ENCODE measurements at places on chromosomes 16 and 17.

DNA sequence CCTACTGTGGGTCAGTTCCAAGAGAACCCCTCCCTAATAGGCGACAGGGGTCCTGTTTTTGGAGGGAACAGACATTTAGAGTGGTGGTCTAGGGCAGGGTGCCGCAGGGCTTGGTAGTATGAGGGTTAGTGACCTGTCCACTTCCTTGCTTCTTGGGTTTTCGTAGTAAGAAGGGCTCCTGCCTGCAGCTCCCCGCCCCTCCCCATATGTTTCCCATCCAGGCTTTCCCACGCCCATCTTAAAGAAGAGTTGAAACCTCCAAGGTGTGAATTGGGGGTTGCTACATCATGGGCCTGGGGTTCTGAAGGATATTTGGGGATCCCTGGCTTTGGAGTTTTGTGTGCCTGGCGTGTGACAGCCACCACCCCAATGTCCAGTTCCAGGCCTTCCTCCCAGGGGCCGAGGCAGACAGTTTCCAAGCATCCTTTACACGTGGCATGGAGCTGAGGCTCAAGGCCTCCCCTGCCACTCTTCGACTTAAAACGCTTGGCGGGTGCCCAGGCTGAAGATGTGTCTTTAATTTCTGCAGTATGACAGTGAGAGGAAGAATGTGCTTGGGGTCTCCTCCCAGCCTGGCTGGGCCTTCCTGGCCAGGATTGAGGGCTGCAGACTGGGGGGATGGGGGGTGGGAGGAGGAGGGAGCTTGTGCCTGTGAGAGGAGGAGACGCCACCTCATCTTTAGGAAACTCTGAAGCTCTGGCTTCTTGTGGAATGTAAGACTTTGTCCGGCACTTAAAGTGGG lies 2.3 kb upstream of the COL1A1 start:
- H3K27ac ChIP-seq: no peak overlapping the region
- H3K36me3 ChIP-seq: no peaks in the 10 kb centered on the region
- peaks cover 76% of the 10 kb centered on the region for H3K27me3 ChIP-seq
- no peak overlapping the region for H3K4me3 ChIP-seq

DNA sequence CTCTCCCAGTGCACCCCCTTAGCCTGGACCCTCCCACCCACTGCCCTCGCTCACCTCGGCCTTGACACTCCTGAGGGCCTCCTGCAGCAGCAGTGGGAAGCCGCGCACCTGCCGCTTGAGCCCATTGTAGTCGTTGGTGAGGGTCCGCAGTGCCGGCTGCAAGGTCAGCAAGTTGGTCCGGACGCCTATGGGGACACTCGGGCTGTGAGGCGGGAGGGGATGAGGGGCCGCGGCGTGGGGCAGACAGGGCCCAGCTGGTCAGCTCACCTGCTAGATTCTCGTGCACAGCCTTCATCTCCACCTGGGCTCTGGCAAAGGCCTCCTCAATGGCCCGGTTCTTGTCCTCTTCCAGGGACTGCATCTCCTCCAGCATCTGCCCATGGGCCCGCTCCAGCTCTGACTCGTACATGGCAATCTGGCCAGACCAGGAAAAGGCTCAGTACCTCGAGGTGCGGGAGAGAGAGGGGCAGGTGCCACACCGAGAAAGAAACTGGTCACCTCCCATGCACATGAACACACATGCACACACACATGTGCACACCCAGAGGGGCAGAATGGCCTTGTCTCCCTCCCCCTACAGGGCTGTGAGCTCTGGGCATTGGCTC lies 32.6 kb downstream of the KIFC3 start:
- peaks cover 9% of the 10 kb centered on the region for H3K27me3 ChIP-seq
- H3K4me1 ChIP-seq: peaks cover 1% of the 10 kb centered on the region
- H3K36me3 ChIP-seq: no peaks in the 10 kb centered on the region
- no peak overlapping the region for H3K4me3 ChIP-seq
- no peak overlapping the region for H3K27ac ChIP-seq

DNA sequence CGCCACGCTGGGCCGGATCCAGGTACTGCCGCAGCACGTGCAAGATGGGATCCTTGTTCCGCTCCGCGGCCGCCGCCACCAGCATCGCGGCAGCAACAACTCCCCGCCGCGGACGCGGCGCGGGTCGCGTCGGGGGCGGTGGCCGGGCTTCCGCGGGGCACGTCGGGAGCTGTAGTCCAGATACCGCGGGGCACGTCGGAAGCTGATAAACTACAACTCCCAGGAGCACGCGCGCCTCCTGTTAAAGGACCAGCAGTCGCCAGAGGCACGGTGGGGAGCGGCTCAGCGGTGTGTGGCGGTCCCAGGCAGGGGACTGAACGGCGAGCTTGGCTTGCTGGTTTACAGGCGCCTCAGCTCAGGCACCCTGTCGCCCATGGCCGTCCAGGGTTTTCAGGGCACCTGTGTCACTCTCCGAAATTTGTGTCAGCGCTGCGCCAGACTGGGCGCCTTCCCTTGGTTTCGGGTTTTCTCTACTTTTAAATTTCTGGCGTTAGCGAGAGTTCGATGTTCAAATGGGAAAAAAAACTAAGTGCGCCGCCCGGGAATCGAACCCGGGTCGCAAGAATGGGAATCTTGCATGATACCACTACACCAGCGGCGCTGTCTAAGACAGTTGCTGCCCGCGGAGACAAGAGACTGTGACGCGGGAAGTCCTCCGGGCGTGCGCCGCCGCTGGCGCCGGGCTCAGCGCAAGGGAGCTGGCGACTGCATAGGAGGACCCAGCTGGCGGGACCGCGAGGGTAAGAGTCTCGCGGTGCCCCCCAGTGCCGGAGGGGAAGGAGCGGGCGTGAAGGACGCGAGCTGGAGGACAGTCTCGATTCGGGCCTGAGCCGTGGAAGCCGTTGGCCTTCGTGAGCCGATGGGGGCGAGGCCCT lies at the start of gene METTL26:
Gene METTL26 (minus strand): TSS at position 100 of the 875 bp plus-strand sequence. CDS start 15 bp downstream, at position 85.
- peak within 1 kb of the TSS; percentile 92 for H3K27ac ChIP-seq
- no peaks in the 10 kb centered on the region for H3K27me3 ChIP-seq
- ATAC-seq: peak; percentile 89
- no peaks in the 10 kb centered on the region for H3K36me3 ChIP-seq
- H3K4me1 ChIP-seq: peaks cover 55% of the 10 kb centered on the region

DNA sequence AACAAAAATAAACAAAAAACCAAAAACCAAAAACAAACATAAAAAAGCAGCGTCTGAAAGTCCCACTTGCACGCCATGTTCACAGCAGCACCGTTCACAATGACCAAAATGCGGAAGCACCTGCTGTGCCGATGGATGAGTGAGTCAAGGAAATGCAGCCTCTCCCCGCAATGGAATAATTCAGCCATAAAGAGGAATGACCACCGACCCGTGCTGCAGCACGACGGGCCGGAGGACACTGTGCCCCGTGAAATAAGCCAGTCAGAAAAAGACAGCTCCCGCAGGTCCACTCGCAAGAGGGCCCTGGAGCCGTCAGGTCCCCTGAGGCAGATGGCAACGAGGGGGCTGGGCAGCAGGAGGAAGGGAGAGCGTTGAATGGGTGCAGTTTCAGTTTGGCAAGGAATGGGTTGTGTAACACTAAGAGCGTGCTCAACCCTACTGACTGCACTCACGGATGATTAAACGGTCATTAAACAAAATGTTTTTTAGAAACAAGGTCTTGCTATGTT lies 5.1 kb downstream of the CLCN7 start:
- H3K27me3 ChIP-seq: no peaks in the 10 kb centered on the region
- H3K27ac ChIP-seq: peak overlapping the region; percentile 85
- peaks cover 6% of the 10 kb centered on the region for H3K36me3 ChIP-seq
- peak overlapping the region; percentile 67 for H3K4me3 ChIP-seq

DNA sequence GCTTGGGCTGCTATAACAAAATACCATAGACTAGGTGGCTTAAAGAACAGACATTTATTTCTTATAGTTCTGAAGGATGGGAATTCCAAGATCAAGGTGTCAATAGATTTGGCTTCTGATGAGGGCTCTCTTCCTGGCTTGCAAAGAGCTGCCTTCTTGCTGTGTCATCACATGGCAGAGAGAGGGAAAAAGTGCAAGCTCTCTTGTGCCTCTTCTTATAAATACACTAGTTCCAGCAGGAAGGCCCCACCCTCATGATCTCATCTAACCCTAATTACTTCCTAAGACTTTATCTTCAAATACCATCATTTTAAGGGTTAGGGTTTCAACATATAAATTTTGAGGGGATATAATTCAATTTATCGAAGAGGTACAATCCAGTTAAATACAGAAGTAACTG lies 30.6 kb downstream of the ABCA9 start:
- no peak overlapping the region for H3K27ac ChIP-seq
- no peaks in the 10 kb centered on the region for H3K36me3 ChIP-seq
- no peaks in the 10 kb centered on the region for H3K4me1 ChIP-seq
- no peaks in the 10 kb centered on the region for H3K27me3 ChIP-seq
- ATAC-seq: no peak

- H3K27ac ChIP-seq: no peak overlapping the region
- no peaks in the 10 kb centered on the region for H3K4me1 ChIP-seq
- peak; percentile 68 for ATAC-seq
- H3K27me3 ChIP-seq: peaks cover 53% of the 10 kb centered on the region
These were observed 26.6 kb downstream of the JPH3 start for GRCh38 chr16:87628940-87629339.

- no peak overlapping the region for H3K27ac ChIP-seq
- H3K4me1 ChIP-seq: peaks cover 12% of the 10 kb centered on the region
- no peak for ATAC-seq
These were observed 9.4 kb upstream of the SPATA2L start for GRCh38 chr16:89710709-89711564.

DNA sequence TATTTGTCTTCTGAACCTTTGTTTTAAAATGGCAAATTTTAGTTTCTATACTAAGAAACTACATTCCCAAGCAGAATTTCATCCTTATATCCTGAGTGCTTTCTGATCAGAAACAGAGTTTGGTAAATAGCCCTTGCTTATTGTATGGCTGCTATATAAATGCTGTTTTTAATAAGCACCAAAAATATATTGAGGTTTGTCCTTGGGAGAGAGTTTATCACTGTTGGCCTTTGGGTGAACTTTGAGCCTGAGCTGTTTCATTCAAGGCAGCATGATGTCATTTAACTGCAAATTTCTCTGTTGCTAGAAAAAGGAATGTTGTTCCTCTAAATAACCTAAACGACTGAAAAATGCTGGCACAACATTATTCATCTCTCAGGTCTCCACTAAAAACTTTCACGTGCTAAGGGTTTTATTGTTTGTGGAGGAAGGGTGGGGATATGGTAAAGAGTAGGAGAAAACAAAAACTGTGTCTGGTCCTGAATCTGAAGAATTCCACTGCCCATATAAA lies 334.3 kb upstream of the TBX2 start:
- no peaks in the 10 kb centered on the region for H3K27me3 ChIP-seq
- H3K4me3 ChIP-seq: no peak overlapping the region
- ATAC-seq: no peak
- no peaks in the 10 kb centered on the region for H3K4me1 ChIP-seq

DNA sequence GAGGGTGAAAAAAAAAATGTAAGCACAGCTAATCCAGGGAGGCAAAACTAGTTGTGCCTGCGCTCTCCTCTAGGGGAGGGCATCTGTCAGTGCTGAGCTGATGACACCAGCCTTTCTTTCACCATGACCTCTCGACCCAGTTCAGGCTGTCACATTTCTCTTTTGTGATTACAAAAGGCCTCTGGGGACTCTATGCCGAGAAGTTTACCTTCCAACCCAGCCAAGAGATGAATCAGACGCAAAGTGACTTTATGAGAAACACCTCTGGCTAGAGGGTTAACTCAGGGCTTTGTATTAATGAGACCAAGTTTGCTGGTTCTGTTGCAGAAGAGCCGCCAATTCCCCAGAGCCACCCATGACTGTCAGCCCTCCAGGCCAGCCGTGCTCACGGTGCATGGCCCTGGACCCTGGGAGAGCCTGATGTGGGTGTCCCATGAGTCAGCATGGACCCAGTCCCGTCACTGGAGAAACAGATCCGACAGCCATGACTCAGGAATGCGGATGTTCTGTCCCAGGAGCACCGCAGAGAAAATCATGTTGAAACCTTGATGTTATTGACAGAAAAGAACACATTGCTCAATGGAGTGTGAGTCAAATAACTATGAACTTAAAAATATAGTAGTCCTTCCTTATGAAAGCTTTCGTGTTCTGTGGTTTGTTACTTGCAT lies 437.2 kb downstream of the HS3ST3B1 start:
- peak; percentile 77 for ATAC-seq
- H3K4me1 ChIP-seq: no peaks in the 10 kb centered on the region
- no peaks in the 10 kb centered on the region for H3K36me3 ChIP-seq
- H3K27ac ChIP-seq: no peak overlapping the region
- peaks cover 25% of the 10 kb centered on the region for H3K27me3 ChIP-seq
- H3K4me3 ChIP-seq: no peak overlapping the region

DNA sequence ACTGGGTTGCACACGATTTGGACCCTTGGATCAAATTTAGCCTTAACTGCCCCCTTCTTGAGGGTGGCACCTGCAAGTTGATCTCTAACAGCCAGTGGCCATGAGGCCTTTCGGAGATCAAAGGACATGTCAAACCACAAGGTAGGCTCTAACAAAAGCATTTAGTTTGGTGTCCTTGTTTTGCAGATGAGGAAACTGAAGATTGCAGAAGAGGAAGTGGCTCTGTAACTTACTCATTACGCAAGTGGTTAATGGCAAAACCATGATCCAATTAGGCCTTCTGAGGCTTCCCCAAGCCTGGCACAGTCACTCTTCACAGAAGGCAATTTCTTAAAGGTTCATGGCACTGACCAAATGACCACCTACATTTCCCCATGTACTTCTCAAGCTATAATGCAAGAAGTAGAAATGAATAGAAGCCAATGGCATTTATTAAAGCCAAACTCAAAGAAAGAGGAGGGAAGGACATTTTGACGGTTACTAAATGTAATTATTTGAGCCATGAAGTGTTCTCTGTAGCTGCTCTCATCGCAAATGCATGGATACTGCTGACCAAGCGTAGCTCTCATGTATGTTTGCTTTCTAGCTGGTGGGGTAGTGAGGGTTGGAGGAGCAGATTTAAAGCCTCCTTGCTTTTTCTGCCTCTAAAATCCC lies 32.8 kb upstream of the ABCC12 start:
- H3K27me3 ChIP-seq: no peaks in the 10 kb centered on the region
- no peaks in the 10 kb centered on the region for H3K36me3 ChIP-seq
- H3K4me3 ChIP-seq: no peak overlapping the region
- peak; percentile 82 for ATAC-seq

DNA sequence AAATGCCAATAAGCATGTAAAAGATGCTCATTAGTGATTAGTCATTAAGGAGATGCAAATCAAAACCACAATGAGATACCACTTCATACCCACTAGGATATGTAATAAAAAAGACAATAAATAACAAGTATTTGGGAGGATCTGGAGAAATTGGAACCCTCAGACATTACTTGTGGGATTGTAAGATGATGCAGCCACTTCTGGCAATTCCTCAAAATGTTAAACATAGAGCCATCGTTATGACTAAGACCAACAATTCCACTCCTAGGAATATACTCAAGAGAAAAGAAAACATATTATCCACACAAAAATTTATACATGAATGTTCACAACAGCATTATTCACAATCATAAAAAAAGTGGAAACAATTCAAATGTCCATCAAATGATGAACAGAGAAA lies 336.2 kb upstream of the PMFBP1 start:
- no peak for ATAC-seq
- no peaks in the 10 kb centered on the region for H3K36me3 ChIP-seq
- no peak overlapping the region for H3K27ac ChIP-seq
- no peaks in the 10 kb centered on the region for H3K4me1 ChIP-seq
- no peak overlapping the region for H3K4me3 ChIP-seq

GRCh38 chr16:5502467-5502869 lies 404.9 kb upstream of the EEF2KMT start:
- H3K27ac ChIP-seq: no peak overlapping the region
- no peaks in the 10 kb centered on the region for H3K27me3 ChIP-seq
- H3K4me1 ChIP-seq: no peaks in the 10 kb centered on the region
- no peaks in the 10 kb centered on the region for H3K36me3 ChIP-seq
- no peak for ATAC-seq

Data from stimulated activated memory B cell treated with anti-CD40 and anti-IgM and Interleukin-4, amounts not matched to agents 10 μg/mL and 1 μg/mL and 100 μg/mL, for 72 hours (primary cell).